GM12892 (cell line): ENCODE measurements at places on chromosomes 7 and 10.
A peak's percentile ranks its signal among the peaks of the same experiment; 100 is the strongest.

- DNase-seq, result no peak
Observed at GRCh38 chr10:74373059-74373458, 222.0 kb downstream of the ADK start.

GRCh38 chr7:32462451-32462850 is 27.7 kb downstream of the LSM5 start:
- no peak for DNase-seq

- DNase-seq, result peak; percentile 85
Observed at GRCh38 chr7:138460176-138460648, at the start of gene TRIM24. TRIM24 (plus strand) TSS chr7:138460259; CDS start chr7:138460549, 290 bp downstream.

DNA sequence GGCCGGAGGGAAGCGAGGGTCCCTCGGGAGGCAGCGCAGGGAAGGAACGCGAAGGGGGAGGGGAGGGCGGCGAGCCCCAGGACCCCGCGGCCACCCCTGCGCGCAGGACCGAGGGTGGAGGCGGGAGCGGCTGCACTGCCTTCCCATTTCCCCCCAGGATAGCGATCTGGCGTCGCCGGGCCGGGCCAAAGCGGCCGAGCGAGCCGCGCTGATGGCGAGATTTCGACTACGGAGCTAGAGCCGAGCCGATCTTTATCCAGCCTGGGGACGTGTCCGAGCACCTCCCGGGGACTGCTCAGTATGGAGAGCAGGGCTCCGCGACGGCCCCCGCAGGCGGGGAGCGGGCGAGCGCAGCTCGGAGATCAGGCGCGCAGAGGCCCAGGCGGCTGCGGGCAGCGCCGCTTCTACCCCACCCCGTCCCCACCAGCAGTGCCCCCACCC is 590 bp upstream of the CRTAC1 start:
- no peak for DNase-seq

- no peak for DNase-seq
Observed at GRCh38 chr10:108612485-108612884, 1310.8 kb downstream of the XPNPEP1 start.

- no peak for DNase-seq
Observed at GRCh38 chr7:149850007-149850594, 11.9 kb downstream of the ZNF862 start.

DNA sequence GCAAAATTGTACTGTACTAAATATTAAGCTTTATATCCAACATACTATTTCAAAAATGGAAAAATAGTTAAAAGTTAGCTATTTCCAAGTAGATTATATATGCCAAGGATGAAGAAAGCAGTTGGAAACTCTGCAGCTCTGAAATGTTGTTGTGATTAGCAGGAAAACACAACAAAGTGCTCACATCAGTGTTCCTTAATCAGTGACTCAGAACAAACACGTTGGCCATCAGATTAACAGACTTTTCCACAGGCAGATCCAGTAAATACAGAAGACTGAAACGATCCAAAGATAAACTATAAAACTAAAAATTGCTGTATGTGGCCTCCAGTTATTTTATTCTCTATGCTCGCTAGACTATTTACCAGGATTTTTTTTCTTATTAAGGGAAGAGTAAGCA is 99.6 kb upstream of the SEMA3D start:
- no peak for DNase-seq

GRCh38 chr7:132333301-132333700 is 243.0 kb downstream of the PLXNA4 start:
- no peak for DNase-seq

DNA sequence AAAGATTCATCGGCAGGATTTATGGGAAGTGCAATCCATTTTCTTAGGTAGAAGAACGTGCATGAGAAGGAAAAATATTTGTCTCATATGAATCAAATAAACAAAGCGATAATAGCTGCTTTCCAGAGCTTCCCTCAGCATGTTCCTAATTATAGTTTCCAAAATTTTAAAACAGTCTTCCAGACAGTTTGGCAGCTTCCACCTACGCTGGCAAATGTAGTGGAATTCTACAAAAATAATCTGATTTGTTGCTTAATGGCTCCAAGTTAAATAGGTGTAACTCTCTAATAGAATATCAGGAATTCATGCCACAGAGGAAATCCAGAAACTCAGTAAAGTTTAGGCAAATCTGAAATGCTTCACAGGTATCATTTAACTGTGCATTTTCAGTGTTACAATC is 23.3 kb upstream of the AGBL3 start:
- DNase-seq, result no peak

DNA sequence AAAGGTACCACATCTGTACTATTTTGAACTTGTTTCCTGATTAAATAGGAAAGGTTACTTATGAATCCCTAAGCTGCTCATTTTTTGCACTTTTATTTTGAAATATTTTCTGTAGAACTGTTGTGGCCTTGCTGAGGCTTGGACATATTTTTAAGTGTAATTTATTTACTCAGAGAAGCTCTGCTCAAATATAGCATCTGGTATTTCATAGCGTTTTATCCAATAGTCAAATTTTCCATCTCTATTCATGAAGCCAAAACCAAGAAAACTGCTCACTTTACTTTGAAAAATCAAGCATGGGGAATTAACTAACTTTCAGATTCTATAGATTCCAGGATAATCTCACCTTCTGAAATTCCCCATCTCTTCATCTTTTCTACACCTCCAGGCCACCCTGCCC is 6.6 kb upstream of the FAM3C start:
- DNase-seq, result no peak

GRCh38 chr10:76769161-76769560 is 868.4 kb downstream of the KCNMA1 start:
- no peak for DNase-seq
